ENCODE measurements at places on chromosomes 12 and 14.
A peak's percentile ranks its signal among the peaks of the same experiment; 100 is the strongest.

DNA sequence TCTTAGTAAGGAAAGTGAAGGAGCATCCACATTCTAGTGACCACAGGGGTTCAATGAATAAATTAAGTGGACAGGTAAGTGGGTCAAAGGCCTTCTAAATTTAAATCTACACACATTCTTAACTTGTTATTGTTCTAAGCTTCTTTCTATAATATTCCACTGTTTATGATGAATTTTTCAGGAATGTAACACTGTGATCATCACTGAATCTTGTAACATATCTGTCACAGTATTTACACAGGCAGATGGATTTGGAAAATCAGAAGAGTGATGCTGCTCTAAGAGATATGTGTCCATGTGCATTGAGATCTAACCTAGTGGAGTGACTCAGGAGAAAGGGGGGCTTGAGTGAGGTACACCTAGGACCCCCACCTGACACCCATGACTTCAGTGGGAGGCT lies 115.4 kb upstream of the OVCH1 start:
- no peak for DNase-seq

DNA sequence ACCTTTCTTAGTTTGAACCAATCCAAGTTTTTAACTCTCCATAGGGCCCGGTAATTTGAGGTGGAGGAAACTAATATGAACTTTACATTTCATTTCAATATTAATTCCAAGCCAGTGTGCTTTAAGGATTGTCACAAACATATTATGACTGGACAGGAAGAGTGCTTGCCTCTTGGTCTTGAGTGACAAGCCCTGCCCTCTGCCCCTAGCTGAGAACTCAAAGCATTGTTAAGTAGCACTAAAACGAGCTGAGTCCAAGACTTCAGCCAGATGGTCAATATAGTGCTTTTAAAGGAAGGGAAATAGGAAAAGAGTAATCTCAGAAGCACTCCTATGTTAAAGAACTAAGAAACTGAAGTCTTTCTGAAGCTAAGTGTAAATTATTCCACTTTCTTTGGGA lies 17.1 kb downstream of the TRMT5 start:
- DNase-seq, result no peak

DNA sequence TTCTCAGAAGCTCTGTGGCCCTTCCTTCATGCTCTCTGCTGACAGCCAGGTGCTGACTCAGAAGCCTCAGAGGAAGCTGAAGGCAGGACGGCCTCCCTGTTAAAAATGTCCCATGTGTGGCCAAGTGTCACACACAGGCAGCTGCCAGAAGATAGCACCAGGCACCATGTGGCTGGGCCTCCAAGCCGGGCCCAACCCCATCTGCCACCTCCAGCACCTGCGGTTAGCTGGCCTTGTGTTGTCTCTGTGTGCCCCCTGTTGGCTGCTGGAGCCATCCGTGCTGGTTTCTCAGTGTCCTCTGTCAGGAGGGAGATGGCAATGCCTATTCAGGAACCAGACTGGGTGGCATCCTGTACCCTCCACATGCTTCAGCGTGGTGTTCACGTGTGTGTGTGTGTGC lies 63.2 kb downstream of the TSPAN11 start:
- no peak for DNase-seq

- no peak for DNase-seq
Observed at GRCh38 chr12:64461634-64462414, 9.9 kb downstream of the TBK1 start.

- no peak for DNase-seq
Observed at GRCh38 chr14:77324816-77325745, 4.2 kb downstream of the GSTZ1 start.

DNA sequence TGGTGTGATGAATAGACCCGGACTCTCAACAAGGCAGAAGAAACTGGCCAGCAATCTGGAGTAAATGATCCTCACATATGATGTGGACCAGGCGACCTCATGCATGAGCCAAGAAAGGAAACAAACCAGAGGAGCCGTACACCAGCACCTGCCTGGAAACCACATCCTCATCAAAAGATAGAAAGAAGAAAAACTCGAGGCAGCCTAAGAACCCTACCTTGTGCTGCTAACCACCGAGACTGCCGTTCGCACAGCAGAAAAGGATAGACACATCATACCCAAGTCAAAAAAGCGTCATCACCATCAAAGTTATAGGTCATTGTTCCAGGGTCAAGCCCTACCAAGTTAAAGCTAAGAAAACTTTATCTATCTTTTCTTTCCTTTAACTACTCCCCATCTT lies 66.7 kb downstream of the RESF1 start:
- peak; percentile 52 for DNase-seq

- DNase-seq, result no peak
Observed at GRCh38 chr12:56110571-56110970, 5.9 kb upstream of the RPL41 start.

- no peak for DNase-seq
Observed at GRCh38 chr14:75430116-75430515, 2.3 kb downstream of the JDP2 start.

GRCh38 chr14:85564841-85565527 lies 35.0 kb downstream of the FLRT2 start:
- no peak for DNase-seq

DNA sequence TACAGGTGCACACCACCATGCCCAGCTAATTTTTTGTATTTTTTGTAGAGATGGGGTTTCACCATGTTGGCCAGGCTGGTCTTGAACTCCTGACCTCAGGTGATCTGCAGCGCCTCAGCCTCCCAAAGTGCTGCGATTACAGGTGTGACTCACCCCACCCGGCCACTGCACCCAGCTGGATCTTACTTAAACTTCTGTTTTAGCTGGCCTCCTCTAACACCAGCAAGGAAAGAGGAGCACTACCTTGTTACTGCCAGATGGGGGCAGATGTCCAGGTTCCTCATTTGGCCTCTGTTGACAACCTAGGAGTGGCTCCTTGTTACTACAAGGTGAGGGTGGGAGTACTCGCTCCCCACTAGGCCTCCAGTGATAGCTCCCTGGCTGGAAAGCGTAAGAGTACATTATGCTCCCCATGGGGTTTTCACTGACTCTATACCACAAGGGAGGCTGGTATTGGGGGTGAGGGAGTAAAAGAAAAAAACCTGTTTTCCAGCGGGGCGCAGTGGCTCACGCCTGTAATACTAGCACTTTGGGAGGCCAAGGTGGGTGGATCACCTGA lies 13.2 kb upstream of the ARF6 start:
- DNase-seq, result peak; percentile 57

DNA sequence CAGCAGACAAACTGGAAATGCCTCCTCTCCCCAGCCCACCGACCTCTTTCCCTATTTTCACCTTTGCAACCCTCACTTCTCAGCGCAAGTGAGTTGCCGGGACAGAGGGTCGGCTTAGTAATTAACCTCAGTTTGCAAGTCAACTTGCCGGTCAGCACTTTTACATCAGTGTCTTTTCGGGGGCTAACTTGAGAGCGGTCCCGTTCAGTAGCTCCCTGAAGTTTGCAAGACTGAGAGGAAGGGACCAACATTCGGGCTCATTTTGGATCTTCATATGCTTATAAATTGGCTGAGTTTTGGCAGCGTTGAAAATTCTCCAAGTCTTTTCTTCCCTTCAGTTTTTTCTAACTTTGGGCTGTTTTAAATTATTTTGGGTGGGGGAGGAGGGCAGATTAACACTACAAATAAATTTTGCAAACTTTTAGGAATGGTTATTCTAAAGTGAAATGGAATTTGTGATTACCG lies 846 bp downstream of the BRMS1L start:
- DNase-seq, result no peak

DNA sequence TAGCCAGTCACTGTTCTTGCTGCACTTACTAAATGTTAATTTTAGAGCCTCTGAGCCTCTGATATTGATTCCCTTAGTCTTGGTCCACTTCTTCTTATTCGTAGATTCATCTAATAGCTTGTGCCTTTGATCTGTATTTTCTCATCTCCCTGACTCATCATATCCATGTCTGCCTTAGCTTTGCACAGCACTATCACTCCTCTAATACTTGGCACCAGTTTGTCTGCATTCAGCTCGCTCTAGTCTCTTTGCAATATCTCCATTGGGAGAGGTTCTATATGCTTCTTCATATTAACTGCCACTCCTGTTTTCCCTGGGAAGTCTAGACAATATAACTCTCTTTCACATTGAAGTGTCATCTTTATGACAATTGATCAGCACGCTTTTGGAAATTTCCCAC lies 68.5 kb upstream of the CSRP2 start:
- no peak for DNase-seq

GRCh38 chr14:102854091-102854703 lies 68.3 kb upstream of the AMN start:
- no peak for DNase-seq

DNA sequence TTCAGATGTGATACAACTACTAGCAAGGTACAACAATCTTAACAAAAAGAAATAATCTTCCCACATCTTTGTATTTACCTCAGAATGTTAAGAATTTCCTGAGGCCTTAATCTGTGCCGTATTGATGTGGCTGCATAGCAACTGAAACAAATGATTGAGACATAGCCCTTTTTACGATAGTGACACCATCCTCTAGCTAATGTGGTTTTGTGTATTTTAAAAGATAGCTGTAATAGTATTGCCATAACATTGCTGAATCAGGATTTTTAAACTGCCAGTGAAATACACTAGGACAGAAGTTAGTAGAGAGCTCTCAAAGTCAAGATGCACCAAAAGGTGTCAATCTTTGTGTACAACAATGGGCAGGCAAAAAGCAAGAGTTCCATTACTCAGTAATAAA lies 11.9 kb downstream of the NPAS3 start:
- DNase-seq, result no peak

GRCh38 chr14:63512861-63513260 lies 30.3 kb downstream of the PPP2R5E start:
- DNase-seq, result no peak

- no peak for DNase-seq
Observed at GRCh38 chr14:99296517-99296916, 24.5 kb upstream of the BCL11B start.

DNA sequence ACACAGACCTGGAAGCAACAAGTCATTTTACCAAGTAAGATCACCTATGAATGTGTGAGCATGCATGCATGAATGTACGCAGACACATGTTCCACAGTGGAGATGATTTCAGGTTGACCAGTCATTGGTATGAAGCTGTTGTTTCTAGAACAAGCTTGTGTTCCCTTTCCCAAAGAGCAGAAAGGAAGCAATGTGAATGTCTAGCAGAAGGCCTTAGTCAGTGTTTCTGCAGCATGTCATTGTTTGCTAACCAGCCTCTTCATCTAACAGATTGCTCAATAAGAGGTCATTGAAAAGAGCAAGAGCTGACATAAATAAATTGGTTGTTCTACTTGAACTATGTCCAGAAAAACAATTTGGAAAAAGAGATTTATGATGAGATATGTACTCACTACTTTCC lies 191.4 kb downstream of the PLCZ1 start:
- no peak for DNase-seq

- no peak for DNase-seq
Observed at GRCh38 chr14:93788293-93788542, at the start of gene PRIMA1. Gene PRIMA1 (minus strand): TSS chr14:93788485. CDS start chr14:93787718, 767 bp downstream.

DNA sequence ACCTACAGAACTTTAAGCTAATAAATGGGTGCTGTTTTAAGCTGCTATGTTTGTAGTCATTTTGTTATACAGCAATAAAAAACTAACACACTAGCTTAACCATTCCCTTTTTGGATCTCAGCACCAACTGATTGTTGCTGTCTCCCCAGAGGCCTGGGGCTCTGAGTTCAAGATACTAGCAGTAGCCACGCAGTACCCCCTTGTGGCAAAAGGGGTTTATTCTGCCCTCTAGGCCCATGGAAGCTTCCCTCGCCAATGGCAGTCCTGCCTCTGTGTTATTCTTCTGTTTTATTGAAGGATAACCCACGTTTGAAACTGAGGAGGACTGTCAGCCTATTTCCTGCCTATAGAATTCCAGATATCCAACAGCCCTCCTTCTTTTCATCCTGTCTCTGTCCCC lies 455.3 kb upstream of the ATP2B1 start:
- no peak for DNase-seq

- no peak for DNase-seq
Observed at GRCh38 chr12:54988402-54989054, 4.0 kb upstream of the TESPA1 start.

GRCh38 chr14:59127437-59127732 lies 61.1 kb upstream of the DAAM1 start:
- no peak for DNase-seq

DNA sequence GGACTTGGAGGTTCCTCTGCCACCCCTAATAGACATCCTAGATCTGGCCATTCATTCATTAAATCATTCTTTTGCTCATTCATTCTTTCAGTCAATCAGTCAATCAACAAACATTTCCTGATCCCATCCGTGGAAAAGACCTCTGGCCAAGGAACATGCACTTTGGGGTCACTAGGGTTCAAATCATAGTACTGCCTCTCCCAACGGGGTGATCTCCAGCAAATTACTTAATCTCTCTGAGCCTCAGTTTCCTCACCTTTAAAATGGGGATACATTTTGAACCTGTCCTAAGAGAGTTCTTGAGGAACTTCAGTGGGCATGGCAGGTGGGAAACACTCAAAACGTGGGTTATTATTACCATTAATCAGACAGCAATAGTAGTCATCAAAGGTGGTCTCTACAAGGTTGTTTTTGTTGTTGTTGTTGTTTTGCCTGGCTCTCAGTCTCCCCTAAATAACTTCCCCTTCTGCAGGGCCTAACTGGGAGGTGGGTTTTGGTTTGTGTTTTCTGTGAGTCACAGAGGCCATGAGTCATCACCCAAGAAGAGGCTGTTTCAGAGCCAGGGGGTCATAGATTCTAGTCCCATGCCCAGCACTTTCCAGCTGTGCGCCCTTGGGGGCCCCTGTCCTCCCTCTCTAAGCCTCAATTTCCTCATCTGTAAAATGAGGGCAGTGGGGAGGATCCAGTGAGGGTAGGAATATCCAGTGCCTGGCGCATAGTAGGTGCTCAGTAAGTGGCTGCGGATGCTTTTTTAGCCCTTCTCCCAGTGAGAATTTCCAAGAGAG lies 16.9 kb upstream of the FAM222A start:
- no peak for DNase-seq

DNA sequence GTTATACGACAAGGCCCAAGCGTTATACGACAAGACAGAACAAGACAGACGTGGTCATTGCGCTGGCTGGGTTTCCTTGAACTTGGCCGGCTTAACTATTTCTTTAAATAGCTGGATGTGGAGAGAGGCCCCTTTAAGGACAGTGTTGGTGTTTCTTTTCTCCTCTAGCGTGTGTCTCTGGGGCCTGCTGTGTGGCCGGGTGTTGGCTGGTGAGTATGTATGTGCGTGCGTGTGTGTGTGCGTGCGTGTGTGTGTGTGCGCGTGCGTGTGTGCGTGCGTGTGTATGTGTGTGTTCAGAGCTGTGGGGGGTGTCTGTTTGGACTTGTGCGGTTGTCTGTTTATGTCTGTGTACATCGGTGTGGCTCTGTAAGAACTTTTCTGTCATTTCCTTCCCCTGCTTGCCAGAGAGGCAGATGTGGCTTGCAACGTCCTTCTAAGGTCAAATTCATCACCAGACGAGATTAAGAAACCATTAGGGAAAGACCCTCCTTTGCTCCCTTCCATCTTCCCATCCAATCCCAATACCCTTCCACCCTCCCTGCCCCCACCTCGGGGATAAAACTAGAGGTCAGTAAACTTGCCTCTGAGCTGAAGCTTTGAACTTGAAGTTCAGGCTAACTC lies 78.6 kb upstream of the TBX3 start:
- no peak for DNase-seq

Data from activated T-cell treated with anti-CD3 and anti-CD28 coated beads, Interleukin-2, amount 50 U/mL, for 24 hours (primary cell).